ENCODE measurements at places on chromosomes 1 and 21.

- DNase-seq = no peak
Observed at GRCh38 chr1:201347498-201348210, 29.8 kb downstream of the TNNT2 start.

- peak; percentile 98 for DNase-seq
Observed at GRCh38 chr1:1511533-1512285, at the start of gene ATAD3A. Gene ATAD3A, plus strand, starts transcription at chr1:1512162. Its CDS starts 107 bp downstream, at chr1:1512269.

- DNase-seq = no peak
Observed at GRCh38 chr21:42443181-42443785, 39.6 kb downstream of the UBASH3A start.

DNA sequence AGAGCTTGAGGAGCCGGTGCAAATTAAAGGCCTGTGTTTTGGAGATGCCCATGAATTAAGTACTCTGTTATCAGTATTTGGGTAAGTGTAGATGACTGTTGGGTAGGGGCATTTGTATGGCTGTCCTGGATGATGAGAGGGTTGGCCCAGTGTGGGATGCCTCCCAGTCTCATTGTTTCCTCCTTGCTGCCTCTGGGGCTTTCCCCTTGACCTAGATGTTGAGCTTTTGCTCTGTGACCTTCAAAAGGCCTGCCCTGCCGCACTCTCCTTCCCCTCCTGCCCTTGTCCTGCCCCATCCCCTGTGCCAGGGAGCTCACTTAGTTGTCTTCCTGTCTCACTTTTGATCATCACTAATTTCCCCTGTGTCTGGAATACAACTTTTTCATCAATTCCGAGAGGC lies 10.0 kb downstream of the GALNT2 start:
- DNase-seq = no peak

DNA sequence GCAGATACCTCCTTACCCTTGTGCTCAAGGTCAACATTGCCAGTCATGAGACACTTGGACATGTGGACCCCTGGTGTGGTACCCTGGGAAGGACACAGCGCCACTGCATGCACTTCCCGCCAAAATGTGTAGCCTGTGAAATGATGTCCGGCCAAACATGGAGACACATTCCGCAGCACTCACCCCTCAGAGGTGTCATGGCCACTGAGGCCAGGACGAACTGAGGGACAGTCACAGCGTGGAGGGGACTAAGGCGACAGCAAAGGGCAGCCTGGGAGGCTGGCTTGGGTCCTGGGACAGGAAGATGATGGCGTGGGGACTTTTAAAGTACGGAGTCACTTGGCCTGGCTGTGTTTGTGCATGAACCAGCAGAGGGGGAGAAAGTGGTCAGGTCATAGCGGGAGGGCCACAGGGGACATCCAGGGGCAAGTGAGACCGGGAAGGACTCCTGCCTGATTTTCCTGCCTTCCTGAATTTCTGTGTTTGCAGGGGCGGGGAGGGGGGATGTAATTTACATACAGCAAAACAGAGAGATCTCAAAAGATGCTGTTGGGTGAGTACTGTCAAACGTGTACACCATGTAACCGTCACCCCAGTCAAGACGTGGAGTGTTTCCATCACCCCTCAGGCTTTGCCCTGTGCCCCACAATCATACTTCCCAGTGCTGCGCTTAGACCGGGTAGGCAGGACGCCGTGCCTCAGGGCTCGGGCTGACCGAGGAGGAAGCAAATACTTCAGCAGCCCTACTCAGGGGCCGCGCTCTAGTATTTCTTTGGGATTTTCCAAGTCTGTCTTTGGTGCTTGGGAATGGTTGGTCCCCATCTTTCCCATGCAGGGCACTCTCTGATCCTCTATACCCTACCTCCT lies 45.2 kb downstream of the WDR4 start:
- no peak for DNase-seq

- DNase-seq = peak; percentile 34
Observed at GRCh38 chr1:153677718-153678518, 570 bp upstream of the NPR1 start.

DNA sequence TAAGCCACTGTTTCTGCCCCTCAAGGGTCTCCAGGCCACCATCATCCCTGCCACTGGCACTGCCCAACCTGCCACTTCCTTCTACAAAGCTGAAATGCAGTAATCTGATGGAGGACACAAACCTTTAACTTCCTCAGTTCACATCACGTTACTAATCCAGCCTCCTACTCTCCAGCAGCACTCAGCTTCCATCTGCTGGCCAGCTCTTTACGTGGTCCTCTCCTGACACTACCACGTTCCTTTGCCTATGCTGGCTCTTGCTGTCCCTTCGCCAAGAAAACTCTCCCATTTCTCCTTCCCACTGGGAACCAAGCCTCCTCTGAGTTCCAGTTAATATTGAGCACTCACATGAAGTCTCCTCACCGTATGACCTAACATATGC lies 124.0 kb downstream of the EDEM3 start:
- DNase-seq = no peak

- DNase-seq = no peak
Observed at GRCh38 chr1:169707912-169708604, 3.4 kb downstream of the SELL start.

GRCh38 chr1:29396438-29397255 lies 160.3 kb downstream of the PTPRU start:
- no peak for DNase-seq

GRCh38 chr1:53107570-53108322 lies 34.7 kb downstream of the SLC1A7 start:
- DNase-seq = no peak

- DNase-seq = no peak
Observed at GRCh38 chr1:82503822-82504221, 703.1 kb downstream of the ADGRL2 start.

DNA sequence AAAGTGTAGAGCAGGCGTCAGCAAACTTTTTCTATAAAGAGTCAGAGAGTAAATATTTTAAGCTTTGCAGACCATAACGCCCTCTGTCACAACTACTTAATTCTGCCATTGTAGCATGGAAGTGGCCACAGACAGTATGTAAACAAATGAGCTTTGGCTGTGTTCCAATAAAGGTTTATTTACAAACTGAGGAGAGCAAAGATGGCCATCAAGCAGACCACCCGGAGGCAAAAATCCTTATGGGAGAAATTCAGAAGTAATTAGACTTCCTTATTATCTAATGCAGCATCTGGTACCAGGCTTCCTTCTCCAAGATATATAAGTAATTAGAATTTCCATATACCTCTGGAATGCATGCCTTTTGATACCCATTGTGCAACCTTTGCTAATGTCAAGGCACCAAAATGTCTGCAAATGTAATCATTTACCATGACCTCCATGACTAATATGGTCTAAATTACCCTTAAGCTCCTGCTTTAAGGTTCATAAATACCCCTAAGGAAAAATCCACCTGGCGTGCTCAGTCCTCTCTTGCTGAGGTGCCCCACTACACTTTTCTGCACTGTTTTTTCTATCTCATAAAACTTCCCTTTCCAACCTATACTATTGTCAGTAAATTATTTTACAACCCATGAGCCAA lies 377.8 kb downstream of the MATN1 start:
- no peak for DNase-seq

DNA sequence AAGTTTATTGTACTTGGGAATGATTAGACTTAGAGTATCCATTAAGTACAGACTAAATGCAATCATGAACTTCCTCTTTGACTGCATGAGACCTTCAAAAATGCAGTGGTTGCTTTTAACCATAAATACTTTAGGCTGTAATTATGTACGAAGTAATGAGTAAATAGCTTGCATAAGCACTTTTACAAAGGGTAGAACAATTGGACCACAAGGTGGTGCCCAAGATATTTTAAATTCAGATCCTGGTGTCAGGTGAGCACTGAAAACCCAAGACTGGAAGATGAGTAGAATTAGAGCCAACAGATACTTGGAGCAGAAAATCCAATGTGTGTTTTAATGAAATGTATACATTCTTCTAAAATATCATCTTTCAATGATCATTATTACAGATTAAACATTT lies 43.4 kb upstream of the RHOU start:
- DNase-seq = peak; percentile 48

DNA sequence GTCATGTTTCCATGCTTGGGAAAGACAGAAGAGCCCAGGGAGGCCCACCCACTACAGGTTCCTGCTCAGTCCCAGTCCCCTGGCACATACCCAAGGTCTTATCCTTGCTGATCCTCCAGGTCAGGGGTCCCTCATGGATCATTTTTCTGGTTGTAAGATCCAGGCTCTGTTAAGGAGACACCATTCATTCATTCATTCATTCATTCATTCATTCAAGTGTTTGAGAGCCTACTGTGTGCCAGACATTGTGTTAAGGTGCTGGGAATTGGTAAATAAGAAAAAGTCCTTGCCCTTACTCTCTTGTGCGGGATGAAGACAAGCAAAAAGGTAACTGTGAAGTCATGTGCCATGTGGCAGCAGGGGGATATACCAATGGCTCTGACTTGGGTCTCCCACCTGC lies 23.8 kb downstream of the LRRC71 start:
- DNase-seq = no peak

DNA sequence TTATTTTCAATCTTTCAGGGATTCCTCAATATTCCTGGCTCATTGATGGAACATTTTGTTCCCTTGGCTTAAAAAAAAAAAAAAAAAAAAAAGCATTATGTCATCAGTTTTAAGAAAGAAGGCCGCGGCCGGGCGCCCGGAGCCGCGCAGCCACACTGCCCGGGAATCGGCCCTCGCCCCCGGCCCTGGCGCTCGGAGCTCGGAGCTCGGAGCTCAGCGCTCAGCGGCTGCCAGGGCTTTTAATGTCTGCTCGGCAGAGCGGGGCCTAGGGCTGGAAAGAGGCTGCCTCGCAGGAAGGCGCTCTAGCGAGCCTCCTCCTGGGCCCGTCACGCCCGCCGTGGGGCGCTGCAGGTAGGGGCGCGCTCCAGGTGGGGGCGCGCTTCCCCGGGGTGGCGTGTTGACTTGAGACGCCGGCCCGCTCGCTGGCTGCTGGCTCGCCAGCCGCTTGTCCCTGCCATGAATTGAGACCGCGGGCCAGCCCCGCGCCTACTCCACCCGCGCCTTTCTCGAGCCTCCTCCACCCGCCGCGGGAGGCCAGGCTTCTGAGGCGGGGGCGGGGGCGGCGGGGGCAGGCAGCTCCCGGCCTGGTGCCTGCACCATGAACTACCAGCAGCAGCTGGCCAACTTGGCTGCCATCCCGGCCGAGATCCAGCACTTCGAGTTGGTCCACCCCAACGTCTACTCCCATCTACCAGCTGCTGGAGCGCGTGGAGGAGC lies 5.4 kb upstream of the TDRD5 start:
- peak; percentile 55 for DNase-seq

DNA sequence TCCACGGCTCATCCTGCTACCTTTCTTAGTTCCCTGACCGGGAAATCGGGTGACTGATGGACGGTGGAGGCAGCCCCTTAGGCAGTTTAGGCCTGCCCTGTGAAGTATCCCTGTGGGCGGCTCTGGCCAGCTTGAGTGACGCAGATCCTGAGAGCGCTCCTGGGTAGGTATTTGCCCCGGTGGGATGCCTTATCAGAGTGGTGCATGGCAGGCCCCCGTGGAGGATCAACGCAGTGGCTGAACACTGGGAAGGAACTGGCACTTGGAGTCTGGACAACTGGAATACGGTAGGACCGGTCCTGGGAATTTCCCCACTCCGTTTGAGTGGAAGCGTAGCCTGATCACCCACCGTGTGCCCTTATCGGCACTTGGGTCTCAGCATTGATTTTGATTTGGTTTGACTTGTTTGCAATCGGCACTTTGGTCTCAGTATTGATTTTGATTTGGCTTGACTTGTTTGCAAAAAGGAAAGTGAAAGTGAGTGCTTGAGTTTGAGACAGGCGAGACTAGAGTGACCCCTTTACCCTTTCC lies 15.2 kb downstream of the PLA2G2F start:
- no peak for DNase-seq

DNA sequence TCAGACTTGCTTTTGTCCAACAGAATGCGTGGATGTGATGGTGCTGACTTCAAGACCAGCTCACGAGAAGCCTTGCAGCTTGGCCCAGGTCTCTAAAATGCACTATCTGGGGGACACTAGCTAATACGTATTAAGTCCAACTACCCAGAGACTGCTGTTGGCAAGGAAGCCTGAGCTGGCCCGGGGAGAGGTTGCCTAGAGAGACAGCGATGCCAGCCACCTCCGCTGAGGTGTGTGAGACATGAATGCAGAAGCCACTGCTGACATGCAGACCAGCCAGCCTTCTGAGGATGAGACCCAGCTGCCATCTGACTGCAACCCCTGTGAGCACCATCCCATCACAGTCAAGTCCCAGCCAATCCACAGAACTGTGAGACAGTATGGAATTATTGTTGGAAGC lies 32.5 kb downstream of the THAP3 start:
- no peak for DNase-seq

- DNase-seq = no peak
Observed at GRCh38 chr1:200242110-200243041, 167.5 kb downstream of the ZNF281 start.

DNA sequence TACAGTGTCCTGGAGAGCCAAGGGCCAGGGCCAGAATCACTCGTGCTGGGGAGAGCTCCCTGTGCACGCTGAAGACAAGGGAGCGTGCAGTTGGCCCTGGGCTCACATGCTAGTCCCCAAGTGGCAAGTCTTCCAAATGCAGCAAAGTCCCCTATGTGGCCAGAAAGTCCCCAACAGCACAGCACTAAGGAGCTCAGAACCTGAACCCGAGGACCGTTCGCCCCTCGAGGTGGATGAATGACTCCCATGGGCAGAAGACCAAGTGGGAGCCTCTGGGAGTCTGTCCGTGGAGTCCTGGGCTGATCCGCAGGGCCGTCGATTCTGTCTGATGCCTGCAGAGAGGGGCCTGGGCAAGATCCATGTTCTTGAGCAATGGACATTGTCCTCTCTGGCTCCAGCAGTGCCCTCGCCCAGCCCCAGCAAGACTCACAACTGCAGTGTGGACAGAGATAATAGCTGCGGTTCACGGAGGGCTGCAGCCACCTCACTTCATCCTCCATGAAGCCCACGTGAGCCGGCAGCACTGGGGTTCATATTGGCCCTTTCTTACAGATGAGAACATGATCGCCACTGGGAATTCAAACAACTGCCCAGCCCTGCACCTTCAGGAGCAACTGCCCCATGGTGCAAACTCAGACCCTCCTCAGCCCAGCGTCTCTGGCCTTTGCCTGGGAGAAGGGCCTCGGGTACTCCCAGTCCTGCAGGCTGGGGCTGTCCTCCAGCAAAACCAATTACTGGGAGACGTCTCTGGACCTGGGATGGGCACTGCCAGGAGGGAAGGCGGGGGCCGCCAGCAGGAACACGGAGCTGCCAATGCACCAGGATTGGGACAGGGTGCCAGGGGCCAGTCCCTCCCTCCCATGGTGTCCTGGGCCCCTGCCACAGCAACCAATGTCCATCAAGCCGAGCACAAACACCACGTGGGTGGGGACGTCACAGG lies 243.7 kb downstream of the NPHP4 start:
- no peak for DNase-seq

DNA sequence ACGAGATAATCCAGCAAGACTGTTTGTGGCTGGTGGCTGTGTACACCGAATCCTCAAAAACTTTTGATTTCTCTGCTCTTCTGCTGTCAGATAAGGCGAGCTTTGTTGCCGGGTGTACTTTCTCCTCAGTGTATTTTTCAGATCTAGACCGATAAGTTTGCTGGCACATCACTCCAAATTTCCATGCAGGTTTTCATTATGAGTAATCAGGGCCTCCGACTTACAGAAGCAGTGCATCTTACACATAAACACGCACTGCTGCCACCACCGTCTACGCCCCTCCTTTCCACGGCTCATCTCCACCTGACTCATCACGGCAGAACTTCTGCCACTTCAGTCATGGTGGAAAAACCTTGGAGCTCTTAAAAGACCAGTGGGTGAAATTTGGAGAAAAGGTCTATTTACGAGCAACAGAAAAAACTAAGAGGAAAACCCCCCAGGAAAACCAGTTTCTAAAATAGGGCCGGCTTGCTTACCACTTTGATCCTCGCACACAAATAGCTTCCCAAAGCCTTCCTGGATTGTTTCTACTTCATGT lies 7.7 kb downstream of the ZBTB21 start:
- no peak for DNase-seq
